ENCODE measurements at places on chromosomes 4 and X.
A peak's percentile ranks its signal among the peaks of the same experiment; 100 is the strongest.

GRCh38 chr4:184386271-184386781 lies 88.0 kb downstream of the IRF2 start:
- no peak overlapping the region for H3K27ac ChIP-seq
- no peak for DNase-seq
- no peaks in the 10 kb centered on the region for H3K27me3 ChIP-seq
- H3K36me3 ChIP-seq: peaks cover 18% of the 10 kb centered on the region
- no peak overlapping the region for H3K4me3 ChIP-seq

DNA sequence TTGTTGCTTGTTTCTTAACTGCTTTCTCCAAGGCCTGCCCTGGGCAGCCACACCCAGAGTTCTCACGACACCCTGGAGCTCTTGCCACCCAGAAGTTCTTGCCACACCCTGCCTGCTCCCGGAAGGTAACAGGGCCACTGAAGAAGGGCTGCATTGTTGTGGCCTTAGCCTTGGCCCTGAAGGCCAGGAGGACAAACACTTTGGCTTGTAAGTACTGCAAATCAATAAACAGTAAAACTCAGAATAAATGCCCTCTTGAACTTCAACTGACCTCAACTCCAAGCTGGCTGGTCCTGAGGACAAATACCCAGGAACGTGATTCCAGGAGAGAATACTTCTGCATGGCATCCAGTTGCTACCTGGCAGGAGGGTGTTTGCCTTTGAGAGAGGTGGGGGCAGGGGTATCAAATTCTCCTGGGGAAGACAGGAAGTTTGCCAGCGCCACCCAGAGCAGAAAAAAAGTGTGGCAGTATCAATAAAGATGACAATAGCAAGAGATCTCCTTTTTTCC lies 54.1 kb downstream of the TLR10 start:
- DNase-seq: no peak
- no peak overlapping the region for H3K4me3 ChIP-seq

- no peak for DNase-seq
- no peaks in the 10 kb centered on the region for H3K36me3 ChIP-seq
- no peaks in the 10 kb centered on the region for H3K4me1 ChIP-seq
- H3K27ac ChIP-seq: no peak overlapping the region
- no peaks in the 10 kb centered on the region for H3K27me3 ChIP-seq
Observed at GRCh38 chr4:88706574-88706973, 8.9 kb upstream of the NAP1L5 start.

DNA sequence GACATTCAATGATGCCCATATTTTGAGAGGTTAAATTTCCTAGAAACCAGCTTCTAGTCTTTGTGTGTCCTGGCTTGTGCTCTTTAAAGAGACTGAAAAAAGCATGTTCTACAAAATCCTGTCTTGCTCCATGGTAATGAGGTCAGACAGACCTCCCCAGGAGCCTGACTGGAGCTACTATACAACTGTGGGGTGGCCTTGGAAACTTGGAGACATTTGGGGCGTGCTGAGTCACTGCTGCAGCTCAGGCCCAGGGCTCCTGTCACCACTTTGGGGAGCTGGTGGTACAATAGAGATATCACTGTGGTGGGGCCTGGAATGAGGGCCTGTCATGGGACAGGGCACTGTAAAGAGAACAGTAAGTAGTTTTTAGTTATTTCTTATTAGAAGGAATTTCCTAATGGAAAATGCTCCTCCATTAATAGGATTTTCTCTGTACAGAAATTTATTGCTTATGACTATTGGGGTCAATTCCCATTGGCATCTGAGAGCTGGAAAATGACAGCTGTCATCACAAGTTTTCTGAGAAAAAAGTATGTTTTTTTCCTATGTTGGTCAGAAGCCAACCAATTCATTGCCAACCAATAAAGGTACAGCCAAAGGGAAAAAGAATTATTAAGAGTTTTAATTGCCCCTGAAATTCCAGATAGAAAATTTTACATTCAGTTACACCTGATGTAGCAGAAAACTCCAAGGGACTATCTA lies 207.4 kb upstream of the JADE1 start:
- no peaks in the 10 kb centered on the region for H3K27me3 ChIP-seq
- H3K36me3 ChIP-seq: no peaks in the 10 kb centered on the region
- no peak for DNase-seq
- peaks cover 23% of the 10 kb centered on the region for H3K4me1 ChIP-seq
- H3K4me3 ChIP-seq: no peak overlapping the region
- peak overlapping the region; percentile 81 for H3K27ac ChIP-seq

- H3K4me3 ChIP-seq: no peak overlapping the region
- H3K36me3 ChIP-seq: peaks cover 2% of the 10 kb centered on the region
- H3K27me3 ChIP-seq: no peaks in the 10 kb centered on the region
- no peak overlapping the region for H3K27ac ChIP-seq
Observed at GRCh38 chrX:68843992-68844391, 15.2 kb downstream of the EFNB1 start.
